ENCODE measurements at places on chromosomes 1 and 21.

DNA sequence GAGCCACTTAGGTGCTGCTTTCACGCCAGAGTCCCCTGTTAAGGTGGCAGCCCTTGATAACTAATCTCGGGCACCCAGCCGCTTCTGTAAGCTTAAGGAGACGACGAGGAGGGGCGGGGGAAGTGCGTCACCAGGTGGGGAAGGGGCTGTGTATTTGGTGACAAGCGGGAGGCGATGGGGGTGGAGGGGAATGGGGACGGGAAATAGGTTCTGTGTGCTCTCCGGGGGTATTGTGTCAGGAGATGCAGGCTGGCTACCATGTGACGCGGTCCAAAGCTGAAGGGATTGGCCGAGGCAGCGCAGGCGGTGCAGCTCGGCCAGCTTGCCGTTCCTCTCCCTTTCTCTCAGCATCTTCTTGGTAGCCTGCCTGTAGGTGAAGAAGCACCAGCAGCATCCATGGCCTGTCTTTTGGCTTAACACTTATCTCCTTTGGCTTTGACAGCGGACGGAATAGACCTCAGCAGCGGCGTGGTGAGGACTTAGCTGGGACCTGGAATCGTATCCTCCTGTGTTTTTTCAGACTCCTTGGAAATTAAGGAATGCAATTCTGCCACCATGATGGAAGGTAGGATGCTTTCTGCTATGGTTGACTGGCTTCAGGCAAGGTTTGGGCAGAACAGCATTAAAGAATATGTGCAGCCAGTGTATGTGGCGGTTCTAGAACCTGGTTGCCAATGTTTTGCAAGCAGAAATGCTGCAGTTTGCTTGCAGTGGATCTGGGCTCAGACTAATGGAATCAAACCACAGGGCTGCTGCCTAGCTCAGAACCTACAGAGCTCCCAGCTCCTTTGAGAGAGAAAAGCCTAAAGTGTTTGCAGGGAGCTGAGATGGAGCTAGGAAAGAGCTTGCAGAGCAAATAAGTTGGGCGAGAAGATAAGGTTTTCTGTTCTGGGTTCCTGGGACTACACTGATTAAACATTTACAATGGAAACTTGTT is at the start of gene SGIP1:
SGIP1 (plus strand) TSS at position 350 of the 937 bp plus-strand sequence; CDS start at position 556, 206 bp downstream.
- DNase-seq: peak; percentile 68

DNA sequence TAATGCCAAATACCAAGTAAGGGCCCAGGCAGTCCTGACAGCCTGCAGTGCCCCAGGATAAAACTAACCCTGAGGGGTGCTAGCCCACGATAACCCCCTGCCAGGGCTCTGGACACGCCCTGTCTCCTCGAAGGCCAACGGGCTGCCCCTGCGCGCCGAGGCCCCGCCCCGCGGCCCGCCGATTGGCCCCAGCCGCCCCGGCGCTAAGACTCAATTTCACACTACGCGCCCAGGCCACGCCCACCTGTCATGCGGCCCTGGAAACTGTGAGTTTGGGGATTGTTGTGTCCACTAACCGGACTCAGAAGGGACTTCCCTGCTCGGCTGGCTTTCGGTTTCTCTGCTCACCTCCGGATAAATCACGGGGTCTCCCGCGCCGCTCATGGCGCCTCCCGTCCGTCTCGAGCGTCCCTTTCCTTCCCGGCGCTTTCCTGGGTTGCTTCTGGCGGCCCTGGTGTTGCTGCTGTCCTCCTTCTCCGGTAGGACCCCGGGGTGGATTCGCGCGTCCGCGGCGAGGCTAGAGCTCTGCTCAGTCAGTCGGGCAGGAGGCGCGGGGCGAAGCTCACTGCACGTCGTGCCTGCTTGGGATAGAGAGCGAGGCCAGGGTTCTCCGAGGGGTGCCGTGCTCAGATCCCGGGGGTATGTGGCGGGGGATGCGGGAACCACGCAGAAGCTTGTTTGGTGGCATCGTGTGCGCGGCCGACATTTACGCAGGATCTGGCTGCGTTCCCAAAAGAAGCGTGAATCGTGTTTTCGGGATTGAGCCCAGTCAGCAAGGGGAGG is at the start of gene CR1L:
CR1L (plus strand) TSS at position 282 of the 783 bp plus-strand sequence; CDS start at position 383, 101 bp downstream.
- DNase-seq: peak; percentile 30

DNA sequence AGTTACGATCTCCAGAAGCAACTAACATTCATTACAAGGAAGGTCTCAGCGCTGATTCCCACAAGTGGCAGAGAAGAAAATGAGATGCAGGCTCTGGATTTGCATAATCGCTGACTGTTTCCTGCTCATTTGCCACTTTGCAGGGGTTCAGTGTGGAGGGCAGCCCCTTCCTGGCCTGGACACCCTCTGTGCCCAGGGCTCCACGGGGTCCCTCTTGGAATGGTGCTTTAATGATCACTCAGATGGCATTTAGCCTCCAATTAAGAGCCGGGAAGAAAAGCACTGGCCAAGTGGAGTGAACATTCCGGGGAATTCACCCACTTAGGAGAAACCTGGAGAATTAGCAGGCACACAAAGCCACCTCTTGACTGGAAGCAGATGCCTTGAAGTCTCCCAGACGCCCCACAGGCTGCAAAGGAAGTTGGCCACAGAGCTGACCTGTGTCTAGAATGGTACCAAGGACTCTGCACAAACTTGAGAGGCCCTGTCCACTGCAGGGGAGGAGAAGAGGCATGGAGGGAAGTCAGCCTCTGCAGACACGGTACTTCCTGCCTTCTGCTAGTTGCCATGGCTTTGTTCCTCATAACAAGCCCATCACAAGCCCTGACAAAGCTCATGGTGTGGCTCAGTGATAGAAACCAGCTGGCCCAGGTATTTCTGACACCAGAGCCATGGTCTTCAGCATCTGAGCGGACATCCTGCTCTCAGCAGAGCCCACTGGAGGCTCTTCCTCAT is 157.2 kb downstream of the KAZN start:
- no peak for DNase-seq

GRCh38 chr1:59290193-59290949 is 6.5 kb upstream of the FGGY start:
- peak; percentile 92 for DNase-seq

DNA sequence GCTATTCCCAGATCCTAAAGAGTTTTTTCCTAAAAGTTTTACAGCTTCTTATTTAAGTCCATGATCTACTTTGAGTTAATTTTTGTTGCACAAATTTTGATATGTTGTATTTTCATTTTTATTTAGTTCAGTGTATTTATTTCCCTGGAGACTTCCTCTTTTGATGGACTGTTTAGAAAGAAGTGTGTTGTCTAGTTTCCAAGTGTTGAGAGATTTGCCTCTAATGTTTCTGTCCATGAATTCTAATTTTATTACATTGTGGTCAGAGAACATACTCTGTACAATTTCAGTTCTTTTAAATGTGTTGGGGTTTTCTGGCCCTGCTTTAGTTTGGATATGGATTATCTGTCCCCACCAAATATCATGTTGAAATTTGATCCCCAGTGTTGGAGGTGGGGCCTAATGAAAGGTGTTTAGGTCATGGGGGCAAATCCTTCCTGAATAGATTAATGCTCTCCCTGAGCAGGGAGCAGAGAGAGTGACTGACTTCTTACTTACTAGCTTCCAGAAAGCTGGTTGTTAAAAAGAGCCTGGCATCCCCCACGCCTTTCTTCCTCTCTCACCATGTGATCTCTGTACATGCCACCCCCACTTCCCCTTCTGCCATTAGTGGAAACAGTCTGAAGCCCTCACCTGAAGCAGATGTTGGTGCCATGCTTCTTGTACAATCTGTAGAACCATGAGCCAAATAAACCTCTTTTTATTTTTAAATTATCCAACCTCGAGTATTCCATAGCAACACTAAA is 4.6 kb downstream of the CHD1L start:
- no peak for DNase-seq

DNA sequence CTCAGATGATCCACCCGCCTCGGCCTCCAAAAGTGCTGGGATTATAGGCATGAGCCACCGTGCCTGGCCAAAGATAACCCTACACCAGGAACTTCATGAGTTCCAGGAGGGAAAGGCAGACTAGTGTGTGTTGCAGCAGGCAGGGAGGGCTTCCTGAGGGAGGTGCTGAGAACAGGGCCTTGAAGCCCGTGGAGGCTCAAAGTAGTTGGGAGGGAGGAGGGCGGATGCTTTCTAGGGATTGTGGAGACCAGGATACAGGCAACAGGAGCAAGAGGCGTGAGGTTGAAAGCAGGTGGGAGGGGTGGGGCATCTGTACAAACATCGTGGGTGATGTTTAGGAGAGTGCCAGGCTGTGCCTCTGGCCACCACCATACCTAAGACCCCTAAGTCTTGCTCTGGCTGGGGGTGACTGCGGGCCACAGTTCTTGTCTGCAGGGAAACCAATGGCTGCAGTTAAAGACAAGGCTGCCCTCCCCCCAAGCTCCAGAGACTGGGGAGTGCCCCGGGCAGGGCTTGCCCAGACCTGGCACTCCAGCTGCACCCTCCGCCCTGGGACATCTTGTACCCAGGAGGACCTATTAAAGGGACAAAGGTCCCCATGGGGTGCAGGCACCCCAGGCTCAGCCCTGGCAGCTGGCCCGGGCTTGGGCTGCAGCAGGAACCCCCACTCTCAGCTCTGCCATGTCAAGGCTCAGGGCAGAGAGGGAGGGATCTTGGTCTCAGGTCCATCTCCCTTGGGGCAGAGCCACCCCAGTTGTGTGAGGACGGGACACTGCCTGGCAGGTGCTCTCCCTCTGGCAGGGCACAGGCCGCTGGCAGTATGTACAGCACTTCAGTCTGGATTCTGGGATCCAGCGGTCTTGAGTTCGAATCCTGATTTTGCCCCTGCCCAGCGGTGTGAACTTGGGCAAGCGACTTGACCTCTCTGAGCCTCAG is 22.1 kb upstream of the CASZ1 start:
- DNase-seq: no peak

- DNase-seq: no peak
These were observed 489.6 kb downstream of the TTLL7 start for GRCh38 chr1:83509301-83509781.

- DNase-seq: peak; percentile 20
These were observed 9.2 kb downstream of the MX2 start for GRCh38 chr21:41370840-41371684.

GRCh38 chr1:236301958-236302335 is 20.2 kb upstream of the ERO1B start:
- DNase-seq: no peak

DNA sequence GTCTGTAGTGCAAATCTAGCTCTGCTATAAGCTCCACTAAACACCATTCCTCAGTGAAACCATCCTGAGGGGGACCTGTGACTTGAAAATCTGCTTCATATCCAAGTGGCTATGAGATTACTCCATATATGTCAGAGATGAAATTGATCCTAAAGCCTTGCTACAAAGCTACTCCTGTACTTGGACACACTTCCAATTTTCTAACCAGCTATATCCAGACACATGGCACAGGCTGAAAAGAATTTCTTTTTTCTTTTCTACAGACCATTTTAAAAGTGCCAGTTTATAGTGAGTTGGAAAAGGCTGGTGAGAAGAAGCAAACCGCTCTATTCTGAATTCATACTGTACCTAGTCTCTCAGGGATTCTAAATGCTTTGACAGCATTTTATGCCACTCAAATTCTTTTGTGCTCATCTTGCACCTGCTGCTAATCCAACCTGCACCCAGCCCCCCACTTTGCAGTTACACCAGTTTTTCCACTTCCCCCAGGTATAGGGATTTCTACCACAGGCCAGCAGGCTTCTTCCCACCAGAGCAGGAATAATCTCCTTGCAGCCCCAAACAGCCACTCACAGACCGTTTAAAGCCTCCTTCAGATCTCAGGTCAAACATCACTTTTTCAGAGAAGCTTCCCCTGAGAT is 112.5 kb downstream of the RERE start:
- no peak for DNase-seq

DNA sequence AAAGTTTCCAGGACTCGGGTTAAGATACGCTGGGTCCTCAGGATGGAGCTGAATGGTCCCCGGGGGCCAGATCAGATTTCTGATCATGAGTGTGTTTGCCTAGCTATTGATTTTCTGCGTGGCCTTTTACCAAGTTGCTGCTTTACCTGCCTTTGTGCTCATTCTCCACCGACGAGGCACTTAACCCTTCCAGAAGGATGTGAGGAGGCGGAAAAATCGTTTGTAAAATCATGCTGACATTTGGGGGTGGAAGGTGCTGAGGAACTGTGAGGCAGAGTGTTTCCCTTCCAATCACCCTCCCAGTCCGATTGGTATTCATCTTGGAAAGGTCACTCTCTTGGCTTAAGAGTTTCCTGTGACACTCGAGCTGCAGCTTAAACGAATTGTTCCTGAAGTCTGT is 337.1 kb upstream of the KAZN start:
- no peak for DNase-seq

Measured in amniotic epithelial cell (primary cell).